ENCODE measurements at places on chromosomes 2 and 18.

GRCh38 chr2:170675701-170676100 is 39.4 kb upstream of the SP5 start:
- no peak overlapping the region for H3K27ac ChIP-seq
- no peaks in the 10 kb centered on the region for H3K4me1 ChIP-seq

GRCh38 chr2:223930103-223930976 is 14.8 kb downstream of the WDFY1 start:
- H3K27me3 ChIP-seq: no peaks in the 10 kb centered on the region
- H3K27ac ChIP-seq: peak overlapping the region; percentile 11
- H3K4me1 ChIP-seq: peaks cover 36% of the 10 kb centered on the region
- H3K36me3 ChIP-seq: no peaks in the 10 kb centered on the region

GRCh38 chr2:191386938-191387536 is 141.8 kb downstream of the MYO1B start:
- H3K4me1 ChIP-seq: peaks cover 37% of the 10 kb centered on the region
- no peaks in the 10 kb centered on the region for H3K36me3 ChIP-seq
- no peaks in the 10 kb centered on the region for H3K27me3 ChIP-seq
- peak overlapping the region; percentile 4 for H3K4me3 ChIP-seq
- peak overlapping the region; percentile 46 for H3K27ac ChIP-seq
- no peak for DNase-seq

- peaks cover 3% of the 10 kb centered on the region for H3K4me1 ChIP-seq
- H3K27ac ChIP-seq: no peak overlapping the region
- no peak overlapping the region for H3K4me3 ChIP-seq
- DNase-seq: no peak
- H3K36me3 ChIP-seq: no peaks in the 10 kb centered on the region
Observed at GRCh38 chr2:234286118-234286598, 210.7 kb downstream of the ARL4C start.

- DNase-seq: no peak
- H3K4me1 ChIP-seq: no peaks in the 10 kb centered on the region
- H3K27me3 ChIP-seq: no peaks in the 10 kb centered on the region
- peaks cover 2% of the 10 kb centered on the region for H3K36me3 ChIP-seq
Observed at GRCh38 chr18:35691625-35692024, 110.1 kb downstream of the GALNT1 start.

GRCh38 chr2:188576651-188577050 is 285.0 kb downstream of the GULP1 start:
- H3K36me3 ChIP-seq: no peaks in the 10 kb centered on the region
- peaks cover 14% of the 10 kb centered on the region for H3K4me1 ChIP-seq
- no peaks in the 10 kb centered on the region for H3K27me3 ChIP-seq
- peak overlapping the region; percentile 7 for H3K4me3 ChIP-seq
- DNase-seq: no peak

DNA sequence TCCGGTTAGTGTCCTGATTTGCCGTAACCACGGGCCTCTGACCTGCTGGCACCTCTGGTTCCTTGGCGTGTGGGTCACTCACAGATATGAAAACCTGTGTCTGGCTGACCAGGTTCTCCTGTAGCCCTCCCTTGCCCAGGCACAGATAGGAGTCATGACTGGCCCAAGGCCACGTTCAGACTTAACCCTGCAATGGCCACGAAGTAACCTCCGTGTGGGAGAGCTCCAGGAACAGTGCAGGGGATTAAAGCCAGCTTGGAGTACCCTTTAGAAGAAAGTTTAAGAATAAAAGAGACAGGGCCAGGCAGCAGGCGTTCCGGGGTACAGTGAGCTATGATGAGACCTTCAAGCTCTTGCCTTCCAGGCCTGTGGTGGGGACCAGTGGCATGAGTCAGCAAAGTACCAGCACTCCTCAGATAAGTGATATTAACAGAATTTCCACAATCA is 25.5 kb downstream of the CENPO start:
- no peak overlapping the region for H3K4me3 ChIP-seq
- no peaks in the 10 kb centered on the region for H3K4me1 ChIP-seq
- no peak overlapping the region for H3K27ac ChIP-seq

GRCh38 chr2:222711315-222711940 is 40.0 kb downstream of the MOGAT1 start:
- no peaks in the 10 kb centered on the region for H3K27me3 ChIP-seq
- DNase-seq: no peak
- no peaks in the 10 kb centered on the region for H3K36me3 ChIP-seq
- H3K27ac ChIP-seq: peak overlapping the region; percentile 90
- peaks cover 18% of the 10 kb centered on the region for H3K4me1 ChIP-seq

DNA sequence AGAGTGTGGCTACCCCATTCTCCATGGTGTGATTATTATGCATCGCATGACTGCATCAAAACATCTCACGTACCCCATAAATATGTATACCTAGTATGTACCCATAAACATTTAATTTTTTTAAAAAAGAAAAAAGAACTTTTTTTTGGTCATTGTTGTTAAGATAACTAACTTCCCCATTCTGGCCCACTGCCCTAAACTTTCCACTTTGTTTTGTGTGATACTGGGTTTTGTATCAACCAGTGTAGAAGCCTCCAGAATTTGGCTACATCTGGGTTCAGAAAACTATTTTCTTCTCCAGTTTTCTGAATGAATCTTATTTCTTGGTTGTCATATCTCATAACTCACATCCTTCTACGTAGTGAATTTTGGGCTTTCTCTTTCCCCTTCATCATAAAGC is 62.3 kb upstream of the NABP1 start:
- H3K27ac ChIP-seq: no peak overlapping the region
- no peak overlapping the region for H3K4me3 ChIP-seq
- H3K36me3 ChIP-seq: no peaks in the 10 kb centered on the region
- peaks cover 12% of the 10 kb centered on the region for H3K4me1 ChIP-seq

DNA sequence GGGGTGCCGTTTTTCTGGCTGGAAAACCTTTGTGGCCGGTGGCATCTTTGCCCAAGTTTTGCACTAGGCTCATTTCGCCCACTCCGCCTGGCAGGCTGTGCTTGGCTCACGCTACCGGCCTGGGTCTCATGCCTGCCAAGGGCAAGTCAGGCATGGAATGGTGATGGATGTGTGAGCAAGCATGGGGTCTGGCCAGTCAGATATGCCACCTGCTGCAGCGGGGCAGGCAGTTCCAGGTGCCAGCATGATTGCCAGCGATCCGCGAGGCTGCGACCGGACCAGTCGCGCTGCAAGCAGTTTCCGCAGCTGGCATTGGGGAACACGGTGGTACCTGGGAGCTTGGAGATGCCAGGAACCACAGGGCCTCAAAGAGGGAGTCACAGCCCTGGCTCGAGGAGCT is 40.6 kb downstream of the TAF1B start:
- DNase-seq: no peak
- no peaks in the 10 kb centered on the region for H3K27me3 ChIP-seq
- H3K4me1 ChIP-seq: no peaks in the 10 kb centered on the region
- no peak overlapping the region for H3K27ac ChIP-seq

GRCh38 chr2:239495175-239495574 is 94.4 kb upstream of the HDAC4 start:
- no peak overlapping the region for H3K4me3 ChIP-seq
- no peaks in the 10 kb centered on the region for H3K27me3 ChIP-seq
- H3K27ac ChIP-seq: no peak overlapping the region
- no peak for DNase-seq
- H3K4me1 ChIP-seq: peaks cover 13% of the 10 kb centered on the region

DNA sequence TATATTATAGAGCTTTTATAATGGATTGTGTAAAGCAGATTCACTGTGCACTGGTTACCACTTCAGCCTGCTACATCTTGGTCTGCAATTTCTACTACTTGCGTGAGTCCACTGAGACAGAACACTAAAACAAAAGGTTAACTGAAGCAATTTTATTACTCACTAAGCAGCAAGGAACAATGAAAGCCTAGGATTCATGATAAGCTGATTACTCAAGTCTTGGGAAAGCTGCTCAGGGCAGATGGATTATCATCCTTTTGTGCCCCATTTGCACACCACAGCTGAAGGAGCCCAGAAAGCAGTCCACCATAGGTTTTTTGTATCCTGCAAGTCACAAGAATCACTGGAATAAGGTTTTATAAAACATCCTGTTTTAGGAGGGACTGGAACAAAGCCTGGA is 1215.2 kb upstream of the TMEFF2 start:
- no peaks in the 10 kb centered on the region for H3K4me1 ChIP-seq
- no peak for DNase-seq
- no peak overlapping the region for H3K4me3 ChIP-seq
- no peaks in the 10 kb centered on the region for H3K36me3 ChIP-seq

DNA sequence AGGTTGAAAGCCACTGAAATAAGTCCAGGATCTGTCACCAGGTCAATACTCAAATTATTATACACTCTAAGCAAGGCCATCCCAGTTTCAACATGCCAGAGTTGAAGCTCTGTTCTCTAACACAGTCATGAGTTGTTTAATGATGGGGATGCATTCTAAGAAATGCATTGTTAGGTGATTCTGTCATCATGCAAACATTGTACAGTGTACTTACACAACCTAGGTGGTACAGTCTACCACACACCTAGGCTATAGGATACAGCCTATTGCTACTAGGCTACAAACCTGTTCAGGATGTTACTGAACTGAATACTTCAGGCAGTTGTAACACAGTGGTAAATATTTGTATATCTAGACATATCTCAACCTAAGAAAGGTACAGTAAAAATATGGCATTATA is 162.2 kb downstream of the BAZ2B start:
- H3K4me3 ChIP-seq: no peak overlapping the region
- no peaks in the 10 kb centered on the region for H3K27me3 ChIP-seq
- H3K27ac ChIP-seq: no peak overlapping the region
- H3K36me3 ChIP-seq: no peaks in the 10 kb centered on the region
- no peak for DNase-seq
- H3K4me1 ChIP-seq: peaks cover 31% of the 10 kb centered on the region
